Activated CD8-positive, alpha-beta memory T cell treated with anti-CD3 and anti-CD28 coated beads, Interleukin-2, amount 50 U/mL, for 4 hours (primary cell): ENCODE measurements at places on chromosomes 3 and 15.

- no peak for DNase-seq
These were observed 100.6 kb downstream of the STAG1 start for GRCh38 chr3:136651581-136651980.

DNA sequence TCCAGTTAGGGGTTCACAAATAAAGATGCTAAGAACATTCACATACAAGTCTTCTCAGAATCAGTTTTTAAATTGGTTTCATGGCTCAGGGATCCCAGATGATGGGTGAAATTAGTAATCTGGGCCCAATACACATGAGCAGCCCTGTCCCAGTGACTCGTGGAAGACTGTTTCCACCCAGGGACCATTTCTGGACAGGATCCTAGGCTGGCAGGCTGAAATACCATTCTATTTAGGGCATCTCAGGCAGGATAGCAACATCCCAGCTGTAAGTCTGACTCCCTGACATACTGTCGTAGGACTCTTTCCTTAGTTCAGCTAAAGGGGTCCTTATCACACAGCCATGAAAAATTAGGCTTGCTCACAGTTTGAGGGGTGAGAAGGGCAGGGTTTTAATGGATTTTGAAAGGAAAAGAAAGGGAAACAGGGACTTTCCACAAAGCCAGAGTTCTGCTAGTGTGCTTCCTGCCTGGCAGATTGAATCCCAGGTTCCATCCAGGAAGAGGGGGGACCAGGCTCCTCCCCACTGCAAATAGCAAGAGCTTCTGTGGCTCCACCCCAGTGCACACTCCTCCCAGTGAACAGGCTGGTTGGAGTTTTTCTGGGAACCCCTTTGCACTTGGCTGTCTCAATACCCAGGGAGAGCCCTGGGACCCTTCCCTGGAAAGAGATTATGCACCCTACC, 41.3 kb upstream of the LYZL4 start:
- no peak for DNase-seq

DNA sequence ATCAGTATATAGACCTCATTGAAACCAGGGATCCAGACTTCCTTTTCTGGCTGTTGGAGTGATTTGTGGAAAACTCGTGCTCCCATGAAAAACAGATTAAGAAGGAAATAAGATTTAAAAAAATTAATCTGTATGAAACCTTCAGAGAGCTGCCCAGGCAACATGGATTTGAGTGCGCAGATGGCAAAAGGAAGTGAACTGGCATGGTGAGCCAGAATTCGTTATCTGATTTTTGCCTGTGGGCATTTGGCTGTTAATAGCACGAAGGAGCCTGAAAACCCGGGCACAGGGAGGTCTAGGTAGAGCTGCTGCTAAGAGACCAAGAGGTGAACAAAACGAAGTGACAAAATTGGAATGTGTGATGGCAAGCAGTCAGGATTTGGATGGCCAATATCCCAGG, 19.1 kb upstream of the SPINK8 start:
- no peak for DNase-seq

GRCh38 chr3:139830817-139831216, 104.2 kb upstream of the CLSTN2 start:
- DNase-seq: no peak

GRCh38 chr15:41689834-41690233, 29.6 kb downstream of the MGA start:
- DNase-seq: no peak

DNA sequence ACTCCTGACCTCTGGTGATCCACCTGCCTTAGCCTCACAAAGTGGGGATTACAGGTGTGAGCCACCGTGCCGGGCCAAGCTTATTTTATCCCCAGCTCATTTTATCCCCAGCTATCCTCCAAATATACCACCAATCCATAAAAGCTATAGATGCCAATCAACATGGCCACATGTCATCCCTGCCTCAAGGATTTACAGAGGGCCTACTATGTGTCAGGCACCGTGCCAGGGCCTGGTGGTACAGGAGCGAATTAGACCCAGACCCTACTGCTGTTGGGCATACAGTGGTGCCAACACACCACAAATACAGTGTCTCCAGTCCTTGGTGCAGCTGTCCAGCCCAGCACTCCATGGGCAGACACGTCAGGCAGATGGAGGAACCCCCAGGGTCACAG, 73.4 kb downstream of the SCN5A start:
- no peak for DNase-seq

DNA sequence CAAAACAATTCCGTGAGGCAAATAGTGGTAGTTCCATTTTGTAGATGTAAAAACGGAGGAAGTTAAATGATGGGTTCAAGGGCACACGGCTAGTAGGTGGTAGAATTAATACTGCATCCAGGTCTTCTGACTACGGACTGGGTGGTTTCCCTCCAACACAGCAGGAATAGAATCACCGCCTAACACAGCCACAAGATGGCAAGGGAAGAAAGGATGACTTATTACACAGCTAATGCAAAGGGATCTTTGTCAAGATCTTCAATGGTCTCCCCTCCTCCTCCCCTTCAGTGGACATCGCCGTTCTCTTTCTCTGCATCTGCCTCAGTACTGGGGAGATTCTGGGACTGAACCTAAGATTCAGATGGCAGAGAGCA, 524 bp upstream of the TOPBP1 start:
- no peak for DNase-seq

DNA sequence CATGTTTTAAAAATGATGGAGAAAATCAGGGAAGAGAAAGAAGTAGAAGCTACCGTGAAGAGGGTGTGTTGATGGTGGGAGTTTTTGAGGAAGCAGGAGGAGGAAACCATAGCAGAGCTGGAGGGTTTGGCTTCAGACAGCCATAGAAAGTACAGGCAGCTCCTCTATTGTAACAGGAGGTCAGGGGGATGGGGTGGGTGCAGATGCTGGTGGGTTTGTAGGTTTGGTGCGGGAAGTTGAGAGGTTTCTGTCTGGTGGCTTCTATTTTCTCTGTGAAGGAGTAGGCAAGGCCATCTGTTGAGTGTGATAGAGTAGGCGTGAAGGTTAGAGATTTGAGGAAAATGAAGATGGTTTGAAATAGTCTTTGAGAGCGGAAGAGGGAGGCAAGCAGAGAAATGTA, 97.7 kb upstream of the TBC1D5 start:
- no peak for DNase-seq

DNA sequence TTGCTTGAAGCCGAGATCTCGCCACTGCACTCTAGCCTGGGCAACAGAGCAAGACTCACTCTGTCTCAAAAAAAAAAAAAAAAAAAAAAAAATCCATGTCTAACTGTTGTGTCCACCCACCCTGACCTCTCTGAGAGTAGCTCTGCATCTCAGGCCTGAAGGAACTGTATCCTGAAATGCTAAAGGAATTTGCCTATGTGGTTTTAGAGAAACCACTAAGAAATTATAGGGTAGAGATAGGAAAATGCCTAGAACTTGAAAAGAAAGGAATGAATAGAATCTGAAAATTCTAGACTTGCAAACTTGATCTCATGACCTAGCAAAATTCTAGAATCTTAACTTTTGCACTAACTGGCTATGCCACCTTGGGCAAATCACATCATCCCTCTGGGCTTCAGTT, 217.5 kb upstream of the ROPN1 start:
- no peak for DNase-seq

DNA sequence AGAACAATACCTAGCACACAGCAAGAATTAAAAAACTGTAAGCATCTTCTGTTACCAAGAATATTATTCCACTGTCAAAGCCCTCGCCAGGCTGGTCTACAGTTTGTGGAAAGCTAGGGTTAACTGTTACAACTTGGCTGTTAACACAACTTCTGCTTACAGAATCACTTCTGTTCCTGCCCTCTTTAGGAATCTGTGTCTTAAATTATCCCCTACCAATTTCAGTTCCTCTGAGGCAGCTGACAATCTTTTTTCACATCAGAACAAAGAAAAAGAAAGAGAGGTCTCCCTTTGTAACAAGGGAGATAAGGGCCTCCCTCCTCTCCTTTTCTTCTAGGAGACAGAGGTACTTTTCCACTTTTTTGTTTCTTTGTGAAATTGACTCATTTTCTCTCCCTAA, 188.9 kb downstream of the FMN1 start:
- DNase-seq: no peak

DNA sequence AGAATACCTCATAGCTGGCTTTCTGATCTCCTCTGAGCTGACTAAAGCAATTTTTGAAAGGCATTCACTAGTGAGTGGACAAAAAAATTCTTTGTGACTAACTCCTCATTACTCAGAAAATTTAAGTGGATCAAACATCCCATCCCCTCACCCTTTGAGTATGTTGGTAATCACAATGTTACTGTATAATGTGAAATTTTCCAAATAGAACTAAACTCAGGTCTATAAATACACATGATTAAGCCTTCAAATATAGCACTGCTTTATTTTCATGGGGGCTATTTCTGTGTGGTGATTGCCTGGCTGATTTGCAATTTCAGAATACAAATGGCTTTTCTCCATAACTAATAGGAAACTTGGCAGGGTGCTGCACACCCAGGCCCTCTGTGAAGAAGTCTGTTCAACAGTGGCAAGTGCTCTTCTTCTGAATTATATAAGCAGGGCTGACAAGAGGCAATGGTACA, 45.9 kb upstream of the ACTC1 start:
- no peak for DNase-seq

GRCh38 chr3:40801284-40801741, 276.6 kb downstream of the ZNF621 start:
- no peak for DNase-seq

- DNase-seq: no peak
These were observed 16.7 kb upstream of the NR1I2 start for GRCh38 chr3:119765239-119765638.

DNA sequence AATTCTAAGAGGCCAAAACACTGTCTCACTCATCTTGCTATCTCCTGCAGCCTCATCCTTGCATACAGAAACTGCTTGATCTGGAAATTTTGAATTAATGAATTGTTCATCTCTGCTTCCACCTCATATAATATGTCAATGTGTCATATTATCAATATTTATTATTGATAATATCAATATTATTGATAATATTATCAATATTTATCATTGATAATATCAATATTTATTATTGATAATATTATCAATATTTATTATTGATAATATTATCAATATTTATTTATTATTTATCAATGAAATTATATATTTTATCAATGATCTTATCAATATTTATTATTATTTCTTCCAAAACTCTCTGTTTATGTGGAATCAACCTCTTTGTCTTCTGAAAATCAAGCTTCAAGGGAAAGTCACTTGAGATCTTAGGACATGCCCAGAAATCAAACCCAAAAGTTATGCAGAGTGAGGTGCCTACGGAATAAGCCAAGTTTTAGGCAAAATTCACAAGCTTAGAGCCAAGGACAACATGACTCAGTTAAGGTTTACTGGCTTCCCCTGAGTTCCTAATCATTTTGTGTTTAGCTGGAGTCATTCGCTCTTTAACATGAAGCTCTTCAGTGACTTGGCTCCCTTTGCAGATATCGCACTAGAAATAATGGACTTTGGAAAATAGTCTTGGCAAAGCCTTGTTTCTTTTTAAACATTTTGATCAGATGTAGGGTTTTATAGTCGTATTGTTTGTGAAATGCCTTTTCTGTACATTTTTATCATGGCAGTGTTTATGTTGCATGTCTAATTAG, 297.1 kb upstream of the RARB start:
- no peak for DNase-seq

DNA sequence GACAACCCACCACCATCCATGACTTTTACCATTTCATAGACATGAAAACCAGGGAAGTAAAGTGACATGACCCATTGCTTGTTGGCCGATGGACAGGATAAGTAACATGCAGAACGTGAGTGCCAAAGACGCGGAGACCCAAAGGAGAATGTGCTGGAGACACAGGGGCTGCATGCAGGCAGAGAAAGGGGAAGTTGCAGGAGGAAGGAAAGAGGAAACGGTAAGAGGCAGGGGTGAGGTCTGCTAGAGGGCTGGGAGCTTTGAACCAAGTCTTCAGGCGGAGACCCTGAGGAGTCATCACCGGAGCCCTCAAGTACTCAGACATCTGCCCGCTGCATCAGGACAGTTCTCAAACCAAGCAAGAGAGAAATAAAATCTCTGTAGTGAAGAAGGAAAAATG, 34.9 kb downstream of the MAGEF1 start:
- no peak for DNase-seq

GRCh38 chr3:167976516-167977361, 119.0 kb downstream of the GOLIM4 start:
- no peak for DNase-seq

DNA sequence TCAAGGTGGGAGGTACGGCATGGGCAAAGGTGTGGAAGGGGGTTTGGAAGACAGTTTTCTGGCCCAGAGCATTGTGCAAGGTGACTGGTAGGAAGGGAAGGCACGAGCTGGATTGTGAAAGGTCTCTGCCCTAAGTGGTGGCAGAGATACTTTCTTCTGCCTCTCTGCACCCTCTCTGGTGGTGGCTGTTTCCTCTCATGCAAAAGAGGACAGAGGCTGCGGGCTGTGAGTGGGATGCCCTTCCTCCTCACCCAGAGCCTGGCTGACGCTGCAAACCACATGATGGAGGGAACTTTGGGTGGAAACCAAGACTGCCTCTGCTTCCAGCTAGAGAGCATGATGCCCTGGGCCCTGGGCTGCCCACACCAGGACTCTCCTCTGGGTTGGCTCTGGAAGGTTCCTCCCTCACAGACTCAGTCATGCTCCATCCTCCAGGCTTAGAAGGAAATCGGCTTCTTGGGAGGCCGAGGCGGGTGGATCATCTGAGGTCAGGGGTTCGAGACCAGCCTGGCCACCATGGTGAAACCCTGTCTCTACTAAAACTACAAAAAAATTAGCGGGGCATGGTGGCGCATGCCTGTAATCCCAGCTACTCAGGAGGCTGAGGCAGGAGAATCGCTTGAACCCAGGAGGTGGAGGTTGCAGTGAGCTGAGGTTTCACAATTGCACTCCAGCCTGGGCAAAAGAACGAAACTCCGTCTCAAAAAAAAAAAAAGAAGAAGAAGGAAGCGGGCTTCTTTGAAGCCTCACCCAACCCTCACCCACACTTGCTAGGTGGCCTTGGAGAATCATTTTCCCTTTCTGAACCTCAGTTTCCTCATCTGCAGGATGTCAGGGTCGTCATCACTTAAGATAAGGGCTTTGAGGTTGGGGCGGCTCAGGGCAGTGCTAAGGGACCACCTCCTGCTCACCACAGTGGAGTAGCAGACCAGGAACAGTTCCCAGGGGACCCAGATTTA, 8.3 kb downstream of the PSTPIP1 start:
- DNase-seq: peak; percentile 68

GRCh38 chr3:168951884-168952283, 711.6 kb downstream of the MECOM start:
- DNase-seq: no peak

DNA sequence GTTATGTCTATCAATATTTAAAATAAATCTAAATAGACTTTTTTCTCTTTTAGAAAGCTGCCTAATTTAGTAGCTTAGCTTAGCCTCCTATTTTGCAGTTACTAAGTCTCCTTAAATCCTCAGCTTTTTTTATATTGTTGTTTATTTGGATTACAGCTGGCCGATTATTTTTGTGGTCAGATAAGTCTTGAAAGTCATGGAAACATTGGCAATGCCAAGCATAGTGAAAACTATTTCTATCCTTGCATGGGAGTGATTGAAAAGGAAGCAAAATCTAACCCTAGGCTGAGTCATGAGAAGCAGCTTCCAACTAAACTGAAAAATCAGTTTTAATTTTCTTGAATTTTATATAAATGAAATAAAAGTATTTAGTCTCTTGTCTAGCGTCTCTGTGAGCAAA, 1063.0 kb upstream of the GBE1 start:
- DNase-seq: no peak
